Heart left ventricle (tissue), 16 donors: ENCODE measurements at places on chromosomes 3 and 15.

DNA sequence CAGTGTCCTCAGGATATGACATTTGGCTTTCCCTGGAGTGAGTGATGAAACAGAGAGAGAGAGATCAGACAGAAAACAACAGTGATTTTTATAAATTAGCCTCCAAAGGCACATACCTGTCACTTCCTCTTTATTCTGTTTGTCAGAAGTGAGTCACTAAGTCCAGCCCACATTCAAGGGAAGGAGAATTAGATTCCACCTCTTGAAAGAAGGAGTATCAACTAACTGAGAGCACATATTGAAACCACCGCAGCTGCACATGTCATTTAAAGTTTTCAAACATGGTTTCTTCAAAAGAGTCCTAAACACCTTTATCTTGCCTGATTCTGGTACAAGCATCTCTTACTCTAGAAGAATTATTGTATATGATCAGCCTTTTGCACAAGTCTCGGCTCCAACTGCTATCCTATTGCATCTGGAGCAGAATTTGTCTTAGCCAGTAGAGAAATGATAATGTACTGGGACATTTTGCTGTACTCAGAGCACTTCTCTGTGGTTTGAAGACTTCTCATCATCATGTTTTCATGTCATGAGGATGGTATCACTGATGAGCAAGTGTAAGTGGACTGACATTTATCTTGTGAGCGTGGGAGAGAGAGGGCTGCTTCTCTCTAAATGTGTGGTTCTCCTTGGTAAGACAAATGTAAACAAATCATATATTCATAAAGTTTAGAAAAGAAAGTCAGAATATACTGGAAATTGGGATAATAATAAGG is 338.9 kb upstream of the CFAP20DC start:
- no peak for DNase-seq

GRCh38 chr3:73254062-73254461 is 192.6 kb downstream of the EBLN2 start:
- no peak for DNase-seq

- no peak for DNase-seq
These were observed 12.2 kb downstream of the SEMA7A start for GRCh38 chr15:74421302-74422245.

DNA sequence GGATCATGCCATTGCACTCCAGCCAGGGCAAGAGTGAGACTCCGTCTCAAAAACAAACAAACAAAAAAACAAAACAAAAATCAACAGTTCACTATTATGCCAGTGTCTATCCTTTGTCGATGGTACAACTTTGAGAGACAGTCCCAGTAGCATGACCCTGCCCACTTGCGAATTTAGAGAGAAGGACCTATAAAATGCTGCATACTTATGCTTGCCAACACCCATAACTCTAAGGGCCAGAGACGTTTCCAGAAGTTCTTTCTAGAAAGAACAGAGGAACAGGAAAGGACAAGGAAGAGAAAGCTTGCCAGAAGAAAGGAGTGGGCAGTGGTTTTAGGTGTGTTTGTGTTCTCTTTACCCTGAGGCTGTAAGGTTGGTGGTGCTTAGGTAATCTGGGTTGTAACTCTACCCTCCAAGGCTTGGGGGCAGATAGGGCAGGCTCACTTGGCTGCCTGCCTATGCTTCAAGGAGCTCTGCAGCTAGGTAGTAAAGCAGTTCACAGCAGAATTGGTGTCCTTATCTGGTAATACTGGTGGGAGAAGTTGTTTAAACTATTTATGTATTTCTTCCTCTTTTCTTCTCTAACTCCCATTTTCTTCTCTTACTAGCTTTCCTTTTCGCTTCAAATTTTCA is 50.6 kb upstream of the SPPL2A start:
- no peak for DNase-seq

DNA sequence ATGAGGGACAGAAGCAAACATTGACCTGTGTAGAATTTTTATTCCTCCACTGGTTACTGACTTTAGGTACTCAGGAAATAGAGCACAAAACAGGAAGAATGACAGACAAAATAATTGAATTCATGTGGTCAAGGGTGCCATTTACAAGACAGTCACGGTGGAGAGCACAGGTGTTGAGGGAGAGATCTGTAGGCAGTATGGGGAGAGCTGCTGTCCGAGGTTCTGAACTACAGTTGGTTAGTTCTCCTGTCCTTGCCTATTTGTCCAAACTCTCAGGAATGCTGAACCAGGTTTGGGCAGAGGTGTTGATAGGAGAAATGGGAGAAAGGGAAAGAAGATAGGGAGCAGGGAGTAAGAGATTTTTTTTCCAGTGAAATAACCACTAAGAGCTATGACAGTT is 178.5 kb upstream of the ZBTB20 start:
- DNase-seq, result peak; percentile 29

DNA sequence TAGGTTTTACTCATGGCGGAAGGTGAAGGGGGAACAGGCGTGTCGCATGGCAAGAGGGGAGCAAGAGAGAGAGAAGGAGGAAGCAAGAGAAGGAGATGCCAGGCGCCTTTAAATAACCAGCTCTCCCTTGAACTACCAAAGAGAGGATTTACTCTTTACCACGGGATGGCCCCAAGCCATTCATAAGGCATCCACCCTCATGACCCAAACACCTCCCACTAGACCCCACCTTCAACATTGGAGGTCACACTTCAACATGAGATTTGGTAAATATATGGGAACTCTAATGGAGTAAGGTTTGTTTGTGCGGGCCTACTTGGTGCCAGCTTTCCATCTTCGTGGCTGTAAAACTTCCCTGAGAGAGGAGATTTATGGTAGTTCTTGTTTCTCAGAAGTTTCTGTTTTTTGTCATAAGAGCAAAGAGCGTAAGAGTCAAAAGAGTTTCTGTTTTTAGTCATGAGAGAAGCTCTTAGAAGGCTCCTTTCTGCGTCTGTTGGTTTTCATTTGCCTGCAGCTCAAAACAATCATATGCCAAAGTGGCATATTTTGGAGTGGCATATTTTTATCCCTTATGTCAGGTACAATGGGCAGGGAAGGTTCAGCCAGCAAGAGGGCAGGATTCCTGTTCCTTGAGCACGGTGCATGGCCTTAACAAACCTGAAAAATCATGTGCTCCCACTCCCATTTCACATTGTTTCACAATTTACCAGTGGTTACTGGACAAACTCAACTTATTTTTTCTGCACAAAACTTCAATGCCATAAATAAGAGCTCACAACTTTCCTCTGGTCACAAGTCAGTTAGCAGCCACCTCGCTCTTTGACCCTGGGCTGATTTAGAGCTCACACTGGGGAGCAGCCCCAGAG is 12.5 kb downstream of the PML start:
- DNase-seq, result no peak

GRCh38 chr3:46078712-46079400 is 51.6 kb upstream of the XCR1 start:
- DNase-seq, result peak; percentile 91

GRCh38 chr3:39186692-39187151 is 5.7 kb downstream of the XIRP1 start:
- peak; percentile 44 for DNase-seq

- DNase-seq, result no peak
These were observed 28.1 kb downstream of the SNX33 start for GRCh38 chr15:75675579-75676404.

DNA sequence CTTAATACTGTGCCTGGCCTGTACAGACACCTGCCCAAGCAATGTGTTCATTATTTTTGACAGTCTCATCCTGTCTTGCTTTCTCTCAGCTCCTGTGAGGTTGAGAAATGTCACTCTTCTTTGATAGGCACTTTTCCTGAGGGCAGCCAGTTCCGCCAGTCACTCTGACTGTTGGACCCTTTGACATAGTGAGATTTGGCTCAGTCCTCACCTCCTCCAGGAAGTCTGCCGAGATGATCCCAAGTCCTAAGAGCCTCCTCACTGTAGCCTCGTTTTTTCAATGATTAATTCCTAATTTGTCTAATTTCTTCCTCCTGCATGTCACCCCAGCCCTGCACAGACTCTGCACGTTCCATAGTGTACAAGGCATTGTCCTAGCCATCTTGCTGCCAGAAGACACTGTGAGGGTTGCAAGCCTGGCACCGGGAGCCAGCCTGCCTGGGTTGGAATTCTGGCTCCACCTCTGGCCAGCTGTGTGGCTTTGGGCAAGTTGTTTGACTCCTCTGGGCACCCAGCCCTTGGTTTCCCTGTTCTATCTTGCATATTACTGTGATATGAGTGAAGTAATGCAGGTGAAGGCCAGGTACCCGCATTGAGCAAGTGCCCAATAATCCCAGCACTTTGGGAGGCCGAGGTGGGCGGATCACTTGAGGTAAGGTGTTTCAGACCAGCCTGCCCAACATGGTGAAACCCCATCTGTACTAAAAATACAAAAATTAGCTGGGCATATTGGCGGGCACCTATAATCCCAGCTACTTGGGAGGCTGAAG is 24.3 kb downstream of the RPLP1 start:
- no peak for DNase-seq

- DNase-seq, result no peak
These were observed 15.7 kb downstream of the LYZL4 start for GRCh38 chr3:42394579-42395288.

DNA sequence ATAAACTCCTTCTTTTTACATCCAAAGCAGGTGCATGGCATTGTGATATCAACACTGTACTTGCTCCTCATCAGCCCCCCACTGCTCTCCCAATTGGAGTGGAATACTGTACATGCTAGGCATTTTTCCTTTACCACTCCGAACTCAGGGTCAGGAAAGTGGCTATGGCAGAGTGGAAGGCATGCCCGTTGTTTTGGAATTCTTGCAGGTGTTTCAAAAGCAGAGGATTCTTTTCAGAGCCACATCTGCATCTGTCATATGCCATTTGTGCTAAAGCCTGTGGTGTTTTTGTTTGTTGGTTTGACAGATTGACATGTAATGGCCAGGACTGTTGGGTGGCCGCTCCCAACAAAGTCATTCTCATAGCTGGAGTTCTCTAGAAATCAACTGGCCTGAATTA is 41.7 kb downstream of the SOX2 start:
- DNase-seq, result no peak

- no peak for DNase-seq
These were observed 364.9 kb upstream of the RBMS3 start for GRCh38 chr3:28915741-28916500.

DNA sequence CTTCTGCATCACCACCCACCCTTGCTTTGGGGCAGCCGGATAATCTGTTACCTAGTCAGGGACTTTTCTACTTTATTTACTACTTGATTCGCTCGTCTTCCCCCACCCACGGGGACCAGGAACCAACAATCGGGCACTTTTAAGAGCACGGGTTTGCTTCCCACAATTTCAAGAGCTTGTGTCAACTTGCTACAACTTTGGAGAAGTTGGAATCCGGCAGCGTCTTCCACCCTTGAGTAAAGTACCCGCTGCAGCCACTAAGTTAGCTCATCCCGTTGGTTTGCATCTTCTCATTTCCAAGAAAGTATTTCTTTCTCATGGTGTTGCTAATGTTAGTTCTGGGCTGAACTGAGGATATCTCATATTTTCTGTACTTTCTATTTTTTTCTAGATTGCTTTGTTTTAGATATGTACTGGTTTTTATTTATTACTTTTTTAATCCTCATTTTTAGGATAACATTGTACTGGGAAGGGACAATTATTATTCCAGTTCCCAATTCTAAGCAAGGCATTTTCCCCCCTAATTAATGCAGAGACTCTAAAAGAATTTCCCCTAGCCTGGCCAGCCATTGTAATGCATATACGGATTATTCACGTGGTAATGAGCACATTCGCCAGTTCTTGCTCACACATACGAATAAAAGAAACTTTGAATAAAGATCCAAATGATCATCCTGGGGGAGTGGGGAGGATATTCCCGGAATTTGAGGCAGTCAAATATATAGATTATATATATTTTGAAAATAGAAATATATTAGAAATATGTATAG is 4.0 kb downstream of the SOX2 start:
- no peak for DNase-seq

DNA sequence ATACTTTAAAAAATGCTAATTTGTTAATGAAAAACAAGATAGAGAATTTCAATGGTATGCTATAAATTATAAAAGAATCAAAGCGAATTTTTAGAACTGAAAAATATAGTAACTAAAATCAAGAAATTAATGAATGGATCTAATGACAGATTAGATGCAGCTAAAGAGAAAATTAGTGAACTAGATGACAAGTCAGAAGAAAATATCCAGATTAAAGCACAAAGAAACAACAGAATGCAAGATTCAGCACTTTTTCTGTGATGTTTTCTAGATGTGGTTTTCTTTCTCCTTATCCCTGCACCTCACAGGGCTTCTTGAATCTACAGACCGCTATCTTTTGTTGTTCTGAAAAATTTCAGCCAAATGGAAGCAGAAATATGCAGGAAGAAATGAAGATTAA is 54.4 kb downstream of the INO80 start:
- DNase-seq, result no peak

GRCh38 chr3:152638707-152639450 is 196.1 kb upstream of the P2RY1 start:
- DNase-seq, result no peak

DNA sequence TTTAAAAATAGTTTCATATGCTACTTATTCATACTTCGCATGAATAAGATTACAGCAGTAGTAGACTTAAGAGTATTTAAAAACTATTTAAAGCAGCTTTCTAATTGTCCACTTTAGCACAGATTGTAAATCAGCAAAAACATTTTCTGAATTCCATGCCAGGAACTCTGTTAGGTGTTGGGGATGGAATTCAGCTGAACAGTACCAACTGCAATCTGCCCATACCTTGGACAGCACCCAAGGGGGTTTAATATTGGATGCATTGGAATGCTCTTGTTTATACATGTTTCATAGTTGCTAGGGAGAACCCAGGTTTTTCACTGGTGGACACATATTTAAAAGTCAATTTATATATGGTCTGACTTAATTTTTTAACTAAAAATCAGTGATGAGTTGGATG is 74.8 kb downstream of the PPM1L start:
- DNase-seq, result no peak

- DNase-seq, result peak; percentile 25
These were observed 56.1 kb upstream of the USP3 start for GRCh38 chr15:63448266-63448665.

GRCh38 chr3:147816752-147817151 is 407.6 kb downstream of the ZIC1 start:
- peak; percentile 47 for DNase-seq

- DNase-seq, result no peak
These were observed 2.1 kb upstream of the ANXA2 start for GRCh38 chr15:60399931-60400330.

- DNase-seq, result no peak
These were observed 47.7 kb downstream of the PCCB start for GRCh38 chr3:136297826-136298225.

DNA sequence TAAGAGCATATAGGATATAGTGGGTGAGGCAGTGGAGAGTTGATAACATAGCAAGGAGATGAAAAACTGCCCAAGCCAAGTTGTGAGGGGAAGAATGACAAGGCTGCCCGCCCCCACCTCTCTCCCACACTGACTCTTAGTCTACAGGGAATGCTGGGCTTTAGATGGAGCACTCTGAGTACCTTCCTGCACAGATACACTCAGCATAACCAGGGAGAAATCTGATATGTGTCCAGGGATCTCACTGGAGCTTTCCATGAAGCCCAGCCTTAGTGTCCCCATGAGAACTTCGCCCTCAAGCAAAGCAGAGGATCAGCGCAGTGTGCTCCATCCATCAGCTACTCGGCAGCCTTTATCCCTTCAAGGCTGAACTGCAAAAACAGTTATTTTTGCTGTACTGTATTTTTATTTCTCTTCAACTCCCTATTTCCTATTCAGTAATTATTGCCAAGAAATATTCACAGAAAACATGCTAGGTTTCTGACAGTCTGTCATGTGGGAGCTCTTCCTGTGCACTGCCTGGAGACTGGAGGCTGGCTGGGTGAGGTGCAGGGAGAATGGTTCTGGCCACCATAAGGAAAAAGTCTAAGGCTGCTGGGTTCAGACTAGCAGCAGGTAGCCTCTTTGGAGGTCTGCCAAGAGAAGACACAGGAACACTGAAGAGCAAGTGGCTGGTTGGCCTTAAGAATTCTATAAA is 475.2 kb upstream of the PPP2R3A start:
- DNase-seq, result no peak

- no peak for DNase-seq
These were observed 56.4 kb upstream of the GOLGA8A start for GRCh38 chr15:34494084-34494399.
